ENCODE measurements at places on chromosomes 6 and 20.

DNA sequence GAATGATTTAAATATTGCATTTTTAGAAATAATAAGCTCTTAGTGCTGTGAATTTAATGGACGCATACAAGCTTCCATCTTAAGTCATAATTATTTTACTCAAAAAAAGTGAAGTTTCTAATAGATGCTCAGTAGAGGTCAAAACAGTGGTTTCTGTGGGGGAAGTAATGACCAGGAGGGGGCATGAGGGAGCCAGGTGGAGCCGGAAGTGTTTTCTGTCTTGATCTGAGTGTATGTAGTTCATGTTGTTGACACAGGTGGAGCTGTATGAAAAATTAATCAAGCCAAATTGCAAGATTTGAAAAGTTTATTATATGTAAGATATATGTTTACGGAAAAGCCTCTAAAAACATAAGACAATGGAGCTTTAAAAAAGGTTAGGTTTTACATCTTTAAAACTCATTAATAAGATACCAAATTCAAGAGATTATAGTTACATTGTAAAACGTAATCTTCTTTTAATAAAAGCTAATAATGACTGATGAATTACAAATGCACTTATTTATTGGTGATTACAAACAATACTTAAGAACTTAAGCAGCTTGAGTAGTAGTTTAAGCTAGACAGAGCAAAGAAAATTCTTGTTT lies 68.0 kb downstream of the PLAGL1 start:
- peak; percentile 68 for DNase-seq

DNA sequence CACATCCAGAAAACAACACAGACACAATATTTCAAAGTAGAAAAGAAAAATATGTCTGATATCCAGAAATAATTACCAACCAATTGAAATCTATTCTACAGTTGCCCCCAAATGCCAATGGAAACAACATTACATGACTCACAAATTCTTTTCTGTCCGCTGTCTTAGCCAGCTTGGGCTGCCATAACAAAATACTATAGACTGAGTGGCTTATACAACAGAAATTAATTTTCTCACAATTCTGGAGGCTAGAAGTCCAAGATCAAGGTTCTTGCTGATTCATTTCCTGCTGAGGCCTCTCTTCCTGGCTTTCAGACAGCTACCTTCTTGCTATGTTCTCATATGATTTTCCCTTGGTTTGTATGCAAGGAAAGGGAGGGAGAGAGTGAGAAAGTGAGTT lies 698.1 kb downstream of the DHX35 start:
- DNase-seq: no peak

DNA sequence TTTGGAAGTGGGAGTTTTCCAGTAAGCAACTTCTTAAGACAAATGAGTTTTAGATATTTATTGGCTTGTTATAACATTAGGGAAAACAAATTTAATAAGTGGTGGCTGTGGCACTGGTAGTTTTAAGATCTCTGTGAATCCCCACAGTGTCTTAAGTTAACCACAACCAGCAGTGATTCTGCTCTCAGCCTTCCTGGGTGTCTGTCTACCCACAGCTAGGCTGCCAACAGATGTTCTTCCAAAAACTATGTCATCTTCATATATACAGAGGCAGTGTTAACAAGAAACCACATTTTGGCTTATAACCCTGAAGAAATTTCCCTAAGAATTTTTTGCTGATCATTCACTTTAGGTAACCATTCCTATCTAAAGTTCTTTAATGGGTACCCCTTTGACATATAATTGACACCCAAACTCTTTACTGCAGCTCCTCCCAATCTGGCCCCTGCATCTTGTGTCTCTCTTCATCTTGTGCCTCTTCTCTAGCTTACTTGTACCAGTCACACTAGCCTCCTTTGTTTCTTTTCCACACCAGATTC lies 52.7 kb downstream of the TOP1 start:
- no peak for DNase-seq

- no peak for DNase-seq
Observed at GRCh38 chr6:56480246-56480645, 162.4 kb downstream of the DST start.

DNA sequence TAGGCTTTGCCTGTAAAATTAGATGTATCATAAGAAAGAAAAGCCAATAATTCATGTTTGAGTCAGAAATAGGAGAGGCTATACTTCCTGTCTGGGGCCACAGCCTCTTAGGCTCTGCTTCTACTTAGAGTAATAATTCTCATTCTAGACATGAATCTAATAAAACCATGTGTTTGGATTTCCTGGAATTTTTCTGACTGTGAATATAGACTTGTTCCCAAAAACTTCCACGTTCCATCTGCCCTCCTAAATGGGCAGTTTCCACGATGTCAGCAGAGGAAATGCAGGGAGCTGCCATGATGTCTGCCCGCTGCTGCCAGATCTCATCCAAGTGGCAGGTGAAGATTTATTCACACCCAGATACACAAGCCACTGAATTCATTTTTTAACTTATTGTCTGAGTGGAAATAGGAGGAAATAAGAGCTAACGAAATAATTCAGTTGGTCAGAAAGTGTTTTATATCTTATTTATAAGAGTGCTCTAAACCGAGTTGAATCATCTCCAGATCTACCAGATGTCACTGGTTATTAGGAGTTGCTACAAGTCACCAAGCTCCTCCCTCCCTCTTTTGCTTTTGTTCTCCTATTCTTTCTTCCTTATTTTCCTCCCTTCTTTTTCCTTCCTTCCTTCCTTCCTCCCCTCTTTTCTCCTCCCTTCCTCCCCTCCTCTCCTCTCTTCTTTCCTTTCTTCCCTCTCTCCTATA lies 69.3 kb downstream of the ALDH8A1 start:
- no peak for DNase-seq

DNA sequence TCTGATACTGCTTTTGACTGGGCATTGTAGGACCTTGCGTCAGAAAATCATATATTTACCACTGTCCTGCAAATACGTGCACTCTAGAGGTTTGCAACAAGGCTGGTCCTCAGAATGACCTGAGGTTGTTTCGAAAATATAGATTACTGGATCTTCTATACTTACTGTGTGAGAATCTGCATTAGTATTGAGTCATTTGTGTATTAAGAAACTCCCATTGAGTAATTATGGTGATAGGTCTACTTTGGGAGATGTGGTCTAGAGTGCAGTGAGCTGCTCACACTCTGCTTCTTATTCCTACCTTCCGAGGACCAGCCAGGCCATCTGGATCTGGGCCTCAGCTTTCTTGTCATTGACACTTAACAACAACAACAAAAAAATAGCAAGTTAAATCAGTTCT lies 9.6 kb downstream of the KLHL32 start:
- no peak for DNase-seq

- DNase-seq: no peak
Observed at GRCh38 chr6:168320634-168321033, 1.1 kb upstream of the DACT2 start.

- no peak for DNase-seq
Observed at GRCh38 chr6:132475925-132476324, 37.0 kb downstream of the STX7 start.

DNA sequence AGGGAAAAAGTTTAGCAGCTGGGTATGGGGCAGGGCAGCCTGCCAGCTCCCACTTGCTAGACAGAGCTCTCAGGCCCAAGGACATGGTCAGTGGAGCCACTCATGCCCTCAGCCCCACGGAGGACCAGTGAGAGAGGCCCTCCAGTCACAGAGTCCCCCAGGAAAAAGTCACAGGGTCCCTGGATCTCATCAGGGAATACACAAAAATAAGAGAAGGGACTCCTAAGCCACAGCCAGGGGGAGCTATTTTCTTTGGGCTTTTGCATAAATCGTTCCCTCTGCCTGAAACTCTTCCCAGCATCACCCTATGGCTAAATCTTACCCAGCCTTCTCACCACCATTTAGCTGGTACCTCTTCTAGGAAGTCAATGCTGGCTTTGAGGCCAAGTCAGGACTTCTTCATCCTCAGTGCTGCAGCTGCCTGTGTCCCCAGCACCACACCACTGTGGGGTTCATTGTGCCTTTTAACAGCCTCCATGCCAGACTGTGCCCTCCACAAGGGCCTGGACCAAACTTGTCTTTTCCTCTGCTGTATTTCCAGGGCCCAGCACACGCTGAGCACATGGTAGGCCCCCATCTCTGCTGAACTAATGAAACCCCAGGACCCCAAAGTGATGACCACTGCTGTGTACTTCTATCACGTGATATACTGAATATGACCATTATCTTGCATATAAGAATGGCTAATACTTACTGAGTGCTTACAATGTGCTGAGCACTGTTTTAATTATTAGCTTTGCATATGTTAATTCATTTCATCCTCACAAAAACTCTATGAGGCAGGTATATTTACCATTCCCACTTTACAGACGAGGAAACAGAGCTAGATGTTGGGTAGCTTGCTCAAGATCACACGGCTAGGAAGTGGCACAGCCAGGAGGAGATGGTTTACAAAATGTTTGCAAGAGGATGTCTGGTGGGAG lies 2.0 kb downstream of the ZNF335 start:
- no peak for DNase-seq

- DNase-seq: no peak
Observed at GRCh38 chr20:62830821-62831220, 14.0 kb downstream of the COL9A3 start.

- DNase-seq: no peak
Observed at GRCh38 chr6:46323312-46323965, 152.7 kb upstream of the ENPP5 start.

DNA sequence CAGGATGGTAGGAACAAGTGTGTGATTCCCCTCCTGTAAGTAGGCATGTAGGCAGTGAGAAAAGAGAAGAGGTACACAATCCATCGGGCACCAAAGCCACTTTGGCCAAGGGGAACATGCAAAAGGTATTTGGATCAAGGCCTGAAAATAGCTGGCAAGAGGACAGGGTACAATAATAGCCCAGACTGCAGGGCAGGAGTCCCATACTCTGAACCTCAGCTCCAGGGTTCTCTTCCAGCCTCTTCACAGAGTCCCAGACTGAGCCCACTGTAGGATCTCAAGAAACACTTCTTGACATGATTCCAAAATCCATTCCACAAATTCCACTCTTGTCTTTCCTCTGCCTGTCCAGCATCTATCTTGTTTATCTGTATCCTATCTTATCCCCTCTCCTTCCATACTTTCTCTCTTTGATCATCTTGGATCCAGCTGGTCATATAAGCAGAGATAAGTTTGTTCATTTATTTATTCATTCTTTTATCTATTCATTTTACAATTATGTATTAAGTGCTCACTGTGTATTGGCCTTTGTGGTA lies 19.7 kb downstream of the ACSS2 start:
- no peak for DNase-seq

DNA sequence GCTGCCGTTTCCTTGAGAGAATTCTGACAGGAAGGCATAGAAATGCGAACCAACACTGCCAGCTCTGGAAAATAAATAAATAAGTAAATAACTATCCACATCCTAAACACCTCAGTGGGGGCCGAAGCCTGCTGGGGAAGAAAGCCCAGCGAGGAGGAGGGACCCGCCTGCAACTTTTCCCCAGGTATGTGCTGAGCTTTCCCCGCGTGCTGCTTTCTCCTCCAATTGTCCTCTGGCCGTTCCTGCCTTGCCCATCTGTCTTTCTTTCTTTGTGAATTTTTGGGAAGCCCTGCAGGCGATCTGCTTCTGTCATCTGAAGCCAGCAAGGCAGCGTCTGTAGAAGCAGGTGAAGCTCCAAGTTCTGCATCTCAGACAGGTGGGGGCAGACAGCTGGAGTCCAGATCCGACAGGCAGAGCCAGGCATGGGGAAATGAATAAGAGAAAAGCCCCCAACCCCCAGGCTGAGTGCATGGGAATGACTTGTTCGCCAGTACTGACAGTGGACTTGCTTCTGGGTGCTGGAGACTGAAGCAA lies 49.2 kb upstream of the IL17A start:
- no peak for DNase-seq

DNA sequence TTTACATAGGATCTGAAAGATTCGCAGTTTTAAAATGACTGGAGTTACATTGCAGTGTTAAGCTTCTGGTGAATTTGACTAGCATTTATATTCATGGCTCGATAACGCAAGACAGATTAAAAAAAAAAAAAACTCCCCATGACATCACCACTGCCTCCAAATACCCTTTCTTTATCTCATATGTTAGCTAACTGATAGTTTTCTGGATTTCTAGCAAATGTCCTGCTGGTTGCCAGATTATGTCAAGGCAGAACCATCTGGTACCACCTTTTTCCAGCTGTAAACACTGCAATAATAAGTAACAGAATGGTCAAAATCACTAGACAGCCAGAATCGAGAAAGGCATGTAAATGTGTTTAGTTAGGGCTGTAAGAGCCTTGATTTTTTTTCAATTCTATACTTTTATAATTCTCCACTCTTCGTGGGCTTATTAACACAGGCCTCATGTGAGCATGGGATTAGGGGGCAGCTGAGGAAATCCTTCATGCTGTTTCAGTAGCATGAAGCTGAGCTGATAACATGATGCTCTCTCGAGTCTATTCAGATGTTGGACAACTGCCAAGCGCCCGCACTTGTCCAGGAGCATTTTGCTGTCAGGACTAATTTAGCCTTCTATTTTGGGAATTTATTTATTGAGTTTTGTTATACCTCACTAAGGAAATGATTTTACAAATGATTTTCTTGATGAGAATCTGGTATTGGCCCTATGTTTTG lies 166.0 kb upstream of the SCGN start:
- no peak for DNase-seq

- DNase-seq: no peak
Observed at GRCh38 chr20:53921443-53921973, 148.9 kb downstream of the BCAS1 start.

DNA sequence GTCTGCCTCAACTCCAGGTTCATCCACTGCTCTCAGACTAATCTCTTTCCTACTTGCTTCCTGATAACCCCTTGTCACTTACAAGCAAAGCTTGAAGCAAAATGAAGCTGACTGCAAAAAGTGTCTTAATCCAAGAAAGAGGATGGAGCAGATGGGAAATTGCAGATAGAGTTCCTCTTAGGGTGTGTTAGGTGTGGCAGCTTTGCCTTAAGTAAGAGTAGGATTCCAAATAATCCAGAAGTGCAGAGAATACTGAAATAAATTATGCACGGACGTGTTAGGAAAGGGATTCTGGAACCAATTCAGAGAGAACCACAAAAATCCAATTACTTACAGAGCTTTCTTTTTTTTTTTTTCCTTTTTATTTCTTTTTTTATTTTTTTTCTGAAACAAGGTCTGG lies 6.1 kb upstream of the RPL7L1 start:
- no peak for DNase-seq

Data from activated CD8-positive, alpha-beta memory T cell treated with anti-CD3 and anti-CD28 coated beads for 24 hours (primary cell).